ENCODE measurements at places on chromosomes 11 and 22. TPM values are rescaled to one million over a fixed set of nuclear protein-coding genes. Genes with fewer than 3 reads are reported as not detected.

GRCh38 chr11:32081901-32082300 lies 9.0 kb upstream of the RCN1 start:
- H3K4me3 ChIP-seq = no peak overlapping the region
- no peaks in the 10 kb centered on the region for H3K27me3 ChIP-seq
- H3K4me1 ChIP-seq = no peaks in the 10 kb centered on the region
- H3K27ac ChIP-seq = no peak overlapping the region

GRCh38 chr11:63554877-63555223 lies 8.3 kb downstream of the PLAAT2 start:
- no peak overlapping the region for H3K27ac ChIP-seq
- H3K36me3 ChIP-seq = no peaks in the 10 kb centered on the region
- no peak for DNase-seq
- no peak overlapping the region for H3K4me3 ChIP-seq

- no peaks in the 10 kb centered on the region for H3K4me1 ChIP-seq
- H3K36me3 ChIP-seq = no peaks in the 10 kb centered on the region
- DNase-seq = peak; percentile 23
- no peaks in the 10 kb centered on the region for H3K27me3 ChIP-seq
These were observed 9.9 kb upstream of the IGLL5 start for GRCh38 chr22:22877523-22878210.

DNA sequence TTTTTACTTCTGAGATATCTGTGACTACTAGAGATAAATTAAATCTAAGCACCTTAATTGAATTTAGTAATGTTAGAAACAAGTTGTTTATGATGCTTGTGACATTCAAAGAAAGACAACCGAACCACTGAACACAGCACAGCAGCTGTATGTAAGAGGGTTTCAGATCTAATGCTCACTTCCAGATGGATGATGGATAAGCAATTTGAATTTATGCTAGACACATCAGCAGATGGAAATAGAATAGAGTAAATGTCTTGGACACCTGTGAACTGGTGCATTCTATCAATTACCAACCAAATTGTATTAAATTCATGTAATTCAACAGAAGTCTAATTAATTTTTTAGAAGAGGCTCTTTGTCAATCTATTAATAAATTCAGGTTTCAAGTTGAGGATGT lies 306.3 kb downstream of the CNTN5 start:
- no peak overlapping the region for H3K4me3 ChIP-seq
- H3K27ac ChIP-seq = no peak overlapping the region
- no peak for DNase-seq
- H3K36me3 ChIP-seq = no peaks in the 10 kb centered on the region

GRCh38 chr11:40445391-40445790 lies 1014.1 kb downstream of the LRRC4C start:
- no peaks in the 10 kb centered on the region for H3K36me3 ChIP-seq
- H3K27me3 ChIP-seq = no peaks in the 10 kb centered on the region
- DNase-seq = no peak
- no peaks in the 10 kb centered on the region for H3K4me1 ChIP-seq

DNA sequence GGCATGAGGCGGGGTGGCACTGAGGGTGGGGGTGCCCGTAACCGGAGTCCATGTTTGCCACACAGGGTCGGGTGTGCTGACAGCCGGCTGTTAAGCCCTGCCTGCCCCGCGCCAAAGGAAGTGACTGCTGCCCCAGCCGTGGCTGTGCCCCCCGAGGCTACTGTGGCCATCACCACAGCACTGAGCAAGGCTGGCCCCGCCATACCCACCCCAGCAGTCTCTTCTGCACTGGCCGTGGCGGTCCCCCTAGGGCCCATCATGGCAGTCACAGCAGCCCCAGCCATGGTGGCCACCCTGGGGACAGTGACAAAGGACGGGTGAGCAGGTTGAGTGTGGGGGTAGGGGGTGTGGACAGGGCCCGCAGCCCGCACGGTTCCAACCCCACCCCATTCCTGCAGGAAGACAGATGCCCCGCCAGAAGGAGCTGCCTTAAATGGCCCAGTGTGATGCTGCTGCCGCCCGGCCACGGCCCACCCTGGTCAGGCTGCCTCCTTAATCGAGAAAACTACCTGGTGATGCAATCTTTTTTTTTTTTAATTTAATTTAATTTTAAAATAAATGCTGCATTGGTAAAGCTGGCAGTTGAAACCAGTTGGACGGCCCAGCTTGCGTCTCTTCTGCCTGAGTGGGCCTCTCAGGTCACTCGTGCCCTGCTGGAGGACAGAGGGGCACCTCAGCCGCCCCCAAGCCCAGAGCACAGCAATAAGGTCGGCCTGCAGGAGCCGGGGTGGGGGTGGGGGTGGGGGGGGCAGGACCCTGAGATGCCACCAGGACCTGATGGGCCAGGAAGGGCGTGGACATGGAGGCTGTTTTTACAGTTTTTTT lies 30.8 kb downstream of the SBF1 start:
- H3K36me3 ChIP-seq = no peaks in the 10 kb centered on the region
- H3K4me1 ChIP-seq = peaks cover 2% of the 10 kb centered on the region
- no peak overlapping the region for H3K27ac ChIP-seq
- no peaks in the 10 kb centered on the region for H3K27me3 ChIP-seq
- no peak for DNase-seq
- no peak overlapping the region for H3K4me3 ChIP-seq

- DNase-seq = no peak
- H3K36me3 ChIP-seq = no peaks in the 10 kb centered on the region
- H3K27ac ChIP-seq = no peak overlapping the region
These were observed 6.4 kb upstream of the EHF start for GRCh38 chr11:34614344-34615104.

DNA sequence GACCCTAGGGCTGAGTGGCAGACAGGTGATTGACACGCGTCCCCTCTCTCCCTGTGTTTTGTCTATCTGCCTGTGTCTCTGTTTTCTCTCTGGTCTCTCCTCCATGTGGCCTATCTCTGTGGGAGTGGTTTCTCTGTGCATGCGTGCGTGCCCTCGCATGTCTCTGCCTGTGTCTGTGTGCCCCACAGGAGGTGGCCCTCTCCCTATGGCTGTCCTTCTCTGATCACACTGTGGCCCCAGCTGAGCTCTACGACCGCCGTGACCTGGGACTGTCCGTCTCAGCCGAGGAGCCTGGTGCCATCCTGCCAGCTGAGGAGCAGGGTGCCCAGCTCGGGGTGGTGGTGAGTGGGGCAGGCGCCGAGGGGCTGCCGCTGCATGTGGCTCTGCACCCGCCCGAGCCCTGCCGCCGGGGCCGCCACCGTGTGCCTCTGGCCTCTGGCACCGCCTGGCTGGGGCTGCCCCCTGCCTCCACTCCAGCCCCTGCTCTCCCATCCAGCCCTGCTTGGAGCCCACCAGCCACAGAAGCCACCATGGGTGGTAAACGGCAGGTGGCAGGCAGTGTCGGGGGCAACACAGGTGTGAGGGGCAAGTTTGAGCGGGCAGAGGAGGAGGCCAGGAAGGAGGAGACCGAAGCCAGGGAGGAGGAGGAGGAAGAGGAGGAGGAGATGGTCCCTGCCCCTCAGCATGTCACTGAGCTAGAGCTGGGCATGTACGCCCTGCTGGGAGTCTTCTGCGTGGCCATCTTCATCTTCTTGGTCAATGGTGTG lies 11.6 kb downstream of the TMEM132A start:
- no peak for DNase-seq
- no peaks in the 10 kb centered on the region for H3K4me1 ChIP-seq
- H3K36me3 ChIP-seq = no peaks in the 10 kb centered on the region
- no peaks in the 10 kb centered on the region for H3K27me3 ChIP-seq
- H3K27ac ChIP-seq = no peak overlapping the region

GRCh38 chr11:2387266-2387987 lies 10.3 kb downstream of the CD81 start:
- peak overlapping the region; percentile 46 for H3K27ac ChIP-seq
- H3K4me3 ChIP-seq = no peak overlapping the region
- H3K36me3 ChIP-seq = no peaks in the 10 kb centered on the region
- DNase-seq = no peak
- no peaks in the 10 kb centered on the region for H3K27me3 ChIP-seq

DNA sequence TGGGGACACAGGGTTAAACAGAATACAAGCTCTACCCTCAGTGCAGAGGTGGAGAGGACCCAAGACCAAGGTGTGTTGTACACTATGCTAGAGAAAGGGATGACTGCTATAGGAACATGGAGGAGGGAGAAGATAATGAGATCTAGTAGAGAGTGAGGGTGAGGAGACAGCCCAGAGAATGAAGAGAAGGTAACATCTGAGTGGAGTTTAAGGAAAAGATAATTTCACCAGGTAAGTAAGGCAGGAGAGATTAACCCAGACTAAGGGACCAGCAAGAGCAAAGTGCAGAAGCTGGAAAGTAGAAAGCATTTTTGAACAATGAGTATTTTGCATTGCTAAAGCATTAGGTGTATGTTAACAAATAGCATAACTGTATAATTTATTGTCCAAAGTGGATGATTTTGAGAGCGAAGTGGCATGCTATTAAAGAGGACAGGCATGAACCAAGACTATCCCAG lies 128.8 kb downstream of the RASSF10 start:
- no peak overlapping the region for H3K27ac ChIP-seq
- H3K36me3 ChIP-seq = no peaks in the 10 kb centered on the region
- H3K27me3 ChIP-seq = no peaks in the 10 kb centered on the region
- no peaks in the 10 kb centered on the region for H3K4me1 ChIP-seq
- DNase-seq = no peak
- no peak overlapping the region for H3K4me3 ChIP-seq

- no peak overlapping the region for H3K4me3 ChIP-seq
- H3K27me3 ChIP-seq = no peaks in the 10 kb centered on the region
These were observed 161.3 kb upstream of the UBASH3B start for GRCh38 chr11:122494221-122494620.

DNA sequence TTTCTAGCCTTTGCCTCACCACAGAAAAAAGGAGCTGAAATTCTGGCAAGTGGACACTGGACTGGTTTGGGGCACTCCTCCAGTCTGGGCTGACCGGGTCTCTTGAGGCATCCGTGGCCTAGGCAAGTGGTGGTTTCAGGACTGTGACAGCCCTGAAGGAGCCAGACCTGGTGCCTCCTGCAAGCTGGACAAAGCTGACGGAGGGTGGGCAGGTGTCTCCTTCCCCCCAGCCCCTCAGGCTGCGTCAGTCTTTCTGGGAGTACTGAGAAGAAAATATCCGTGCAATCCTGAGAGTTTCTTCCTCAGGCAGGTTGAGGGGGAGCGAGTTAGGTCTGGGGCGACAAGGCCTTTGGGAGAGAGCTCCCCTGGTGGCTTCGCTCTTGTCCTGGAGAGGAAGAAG lies 4.3 kb upstream of the UCP3 start:
- no peaks in the 10 kb centered on the region for H3K4me1 ChIP-seq
- no peaks in the 10 kb centered on the region for H3K27me3 ChIP-seq
- no peak overlapping the region for H3K4me3 ChIP-seq
- H3K36me3 ChIP-seq = no peaks in the 10 kb centered on the region

GRCh38 chr11:124882339-124883071 lies 15.2 kb downstream of the ROBO4 start:
- no peak overlapping the region for H3K4me3 ChIP-seq
- H3K27me3 ChIP-seq = no peaks in the 10 kb centered on the region
- no peak for DNase-seq
- H3K4me1 ChIP-seq = no peaks in the 10 kb centered on the region

DNA sequence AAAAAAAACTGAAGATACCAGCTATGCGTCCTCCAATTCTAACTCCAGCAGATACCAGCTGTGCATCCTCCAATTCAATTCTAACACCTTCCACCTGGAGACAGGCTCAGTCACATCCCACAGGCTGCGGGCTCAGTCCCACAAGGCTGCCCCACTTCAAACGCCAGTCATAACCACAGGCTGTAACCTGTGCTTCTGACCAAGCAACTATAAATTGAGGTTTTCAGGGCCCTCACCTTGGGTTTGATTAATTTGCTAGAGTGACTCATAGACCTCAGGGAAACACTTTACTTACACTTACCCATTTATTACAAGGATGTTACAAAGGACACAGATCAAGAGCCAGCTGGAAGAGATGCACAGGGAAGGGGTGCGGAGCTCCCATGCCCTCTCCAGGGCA lies 32.4 kb upstream of the MSANTD2 start:
- H3K27ac ChIP-seq = no peak overlapping the region
- H3K4me3 ChIP-seq = no peak overlapping the region
- H3K27me3 ChIP-seq = no peaks in the 10 kb centered on the region
- no peaks in the 10 kb centered on the region for H3K4me1 ChIP-seq
- H3K36me3 ChIP-seq = no peaks in the 10 kb centered on the region

- H3K27me3 ChIP-seq = no peaks in the 10 kb centered on the region
- no peaks in the 10 kb centered on the region for H3K4me1 ChIP-seq
- H3K4me3 ChIP-seq = no peak overlapping the region
- DNase-seq = no peak
These were observed 563.4 kb upstream of the CCDC179 start for GRCh38 chr11:23423656-23424055.

GRCh38 chr11:95522874-95523273 lies 266.7 kb downstream of the FAM76B start:
- H3K36me3 ChIP-seq = no peaks in the 10 kb centered on the region
- peak; percentile 36 for DNase-seq
- no peaks in the 10 kb centered on the region for H3K27me3 ChIP-seq
- H3K4me3 ChIP-seq = no peak overlapping the region

DNA sequence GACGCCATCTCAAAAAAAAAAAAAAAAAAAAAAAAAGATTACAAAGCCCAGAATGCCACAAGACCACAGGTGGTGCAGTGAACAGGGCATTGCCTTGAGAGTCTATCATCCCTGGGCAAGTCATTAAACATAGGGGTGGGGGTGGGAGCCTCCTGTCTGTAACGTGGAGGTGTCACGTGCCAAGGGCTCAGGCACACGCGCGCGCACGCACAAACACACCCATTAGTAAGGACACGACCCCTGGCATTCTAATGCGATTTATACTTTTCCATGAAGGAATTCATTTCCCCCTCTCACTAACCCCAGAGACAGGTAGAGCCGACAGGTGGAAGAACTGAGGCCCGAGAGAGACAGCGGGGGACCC lies 5.8 kb upstream of the GCAT start:
- no peaks in the 10 kb centered on the region for H3K27me3 ChIP-seq
- no peak for DNase-seq
- no peaks in the 10 kb centered on the region for H3K4me1 ChIP-seq
- peak overlapping the region; percentile 82 for H3K27ac ChIP-seq
- peak overlapping the region; percentile 63 for H3K4me3 ChIP-seq
- no peaks in the 10 kb centered on the region for H3K36me3 ChIP-seq

Gene SCUBE2
- 69.8 TPM for total RNA-seq

Gene CHRNA10
- total RNA-seq = 0.74 TPM

Gene CRYAB
- 80.1 TPM for total RNA-seq

Gene LAYN
- 10.6 TPM for total RNA-seq

Gene CCDC89
- 3.6 TPM for total RNA-seq

Gene SMIM35
- 0.09 TPM for total RNA-seq

Data from prostate gland (tissue), 2 donors.